ENCODE measurements at places on chromosomes 16 and 17.

- peak; percentile 83 for DNase-seq
These were observed 30.0 kb upstream of the RNF43 start for GRCh38 chr17:58447039-58447975.

DNA sequence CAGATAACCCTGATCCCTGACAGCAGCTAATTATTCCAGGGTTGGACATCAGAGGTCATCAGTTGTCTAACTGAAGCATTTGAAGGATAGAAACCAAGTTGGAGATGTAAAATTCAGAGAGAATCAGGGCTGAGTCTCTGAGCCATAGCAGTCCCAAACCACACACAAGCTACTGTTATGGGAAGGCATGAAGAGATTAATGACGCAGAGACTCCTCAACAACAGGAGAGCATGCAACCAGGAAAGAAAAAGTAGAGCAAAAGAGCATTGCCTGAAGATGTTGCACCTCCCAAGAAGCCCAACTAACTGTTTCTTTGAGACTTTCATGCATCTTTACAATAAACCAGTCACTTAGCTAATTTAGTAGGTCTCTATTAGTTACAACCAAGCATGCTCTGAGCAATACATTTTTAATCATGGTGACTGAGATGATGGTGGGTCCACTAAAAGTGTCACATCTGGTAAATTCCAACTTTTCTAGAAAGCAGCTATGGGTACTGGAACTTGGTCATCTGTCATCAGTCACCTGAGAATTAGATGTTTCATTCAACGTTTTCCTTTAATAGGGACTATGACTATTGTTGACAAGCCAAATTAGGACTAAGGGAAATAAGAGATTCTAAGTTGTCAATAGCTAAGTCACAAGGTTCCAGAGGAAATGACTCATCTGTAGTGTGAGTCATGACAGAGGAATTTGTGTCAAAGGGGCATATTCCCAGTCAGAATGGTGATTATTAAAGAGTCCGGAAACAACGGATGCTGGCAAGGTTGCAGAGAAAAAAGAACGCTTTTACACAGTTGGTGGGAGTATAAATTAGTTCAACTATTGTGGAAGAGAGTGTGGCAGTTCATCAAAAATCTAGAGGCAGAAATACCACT lies 239.8 kb downstream of the CHD9NB start:
- DNase-seq = no peak

- DNase-seq = no peak
These were observed 39.4 kb downstream of the XPO6 start for GRCh38 chr16:28172336-28172735.

DNA sequence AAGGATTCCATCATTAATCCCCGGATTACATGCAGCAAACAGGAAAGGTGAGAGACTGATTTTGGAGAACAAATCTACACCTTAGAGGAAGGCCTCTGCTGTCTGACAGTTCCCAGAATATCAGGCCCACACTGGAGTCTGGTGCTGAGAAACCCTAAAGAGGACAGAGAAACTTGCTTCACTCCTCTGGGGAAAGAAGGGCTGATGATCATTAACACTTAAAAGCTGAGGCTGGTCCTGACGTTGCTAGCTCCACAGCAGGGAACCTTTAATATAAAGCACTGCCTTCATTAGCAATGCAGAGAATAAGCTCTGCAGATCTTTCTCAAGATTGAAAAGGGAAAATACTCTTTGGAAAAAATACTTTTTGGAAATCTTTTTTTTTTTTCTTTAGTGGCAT lies 1472.4 kb upstream of the GOT2 start:
- DNase-seq = no peak

GRCh38 chr17:14301279-14302090 lies 604 bp downstream of the HS3ST3B1 start:
- no peak for DNase-seq

GRCh38 chr17:3048727-3049471 lies 14.5 kb downstream of the OR1D5 start:
- DNase-seq = peak; percentile 96

- DNase-seq = no peak
These were observed 186.5 kb upstream of the TNRC6C start for GRCh38 chr17:77771998-77772397.

DNA sequence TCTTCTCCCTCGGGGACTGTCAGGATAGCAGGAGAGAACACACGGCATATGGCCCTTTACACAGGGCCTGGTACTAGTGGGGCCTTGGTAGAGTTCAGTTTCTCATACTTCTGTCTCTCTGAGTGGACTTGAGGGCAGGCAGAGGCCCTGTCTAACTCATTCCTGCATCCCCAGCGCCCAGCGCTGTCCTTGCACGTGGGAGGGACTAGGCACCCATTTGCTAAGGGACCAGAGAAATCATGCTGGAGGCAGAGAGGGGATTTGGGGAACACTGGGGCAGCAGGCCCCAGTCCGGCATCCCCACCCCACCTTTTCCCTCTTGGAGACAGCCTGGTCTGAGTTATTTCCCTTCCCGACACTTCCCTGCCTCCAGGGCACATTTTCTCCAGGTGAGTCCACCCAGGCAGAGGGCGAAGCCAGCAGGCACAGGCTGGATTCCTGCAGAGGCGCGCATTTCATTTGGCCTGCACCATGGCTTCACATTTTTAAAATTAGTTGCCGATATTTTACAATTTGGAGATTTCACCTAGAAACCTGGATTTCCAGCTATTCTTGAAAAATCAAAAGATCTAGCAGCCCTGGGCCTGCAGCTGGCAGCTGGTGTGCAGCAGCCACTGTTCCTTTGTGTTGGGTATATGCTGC lies 9.7 kb upstream of the NKD1 start:
- DNase-seq = no peak

- no peak for DNase-seq
These were observed 419.6 kb downstream of the NPIPA7 start for GRCh38 chr16:16798504-16798903.

GRCh38 chr17:82297280-82297713 lies 20.1 kb downstream of the CD7 start:
- DNase-seq = no peak

- DNase-seq = no peak
These were observed 33.1 kb downstream of the SHISA6 start for GRCh38 chr17:11274106-11274505.

DNA sequence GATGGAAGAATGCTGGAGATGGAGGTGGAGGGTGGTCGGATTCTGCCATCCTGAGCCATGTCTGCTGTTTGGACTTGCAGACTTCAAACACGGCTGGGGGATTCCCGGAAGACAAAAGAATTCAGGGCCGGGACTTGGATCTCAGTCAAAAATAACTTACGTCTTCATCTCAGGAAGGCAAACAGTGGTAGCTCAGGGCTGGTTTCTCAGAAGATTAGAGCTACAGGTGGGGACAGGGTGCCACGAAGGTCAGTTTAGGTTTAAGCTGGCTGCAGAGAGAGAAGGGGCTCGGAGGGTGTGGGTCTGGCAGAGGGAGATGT lies 4.3 kb upstream of the RHBDL3 start:
- no peak for DNase-seq

GRCh38 chr17:76002100-76002499 lies 1.4 kb downstream of the CDK3 start:
- DNase-seq = no peak

GRCh38 chr17:49545007-49545660 lies 30.5 kb upstream of the NXPH3 start:
- DNase-seq = no peak

DNA sequence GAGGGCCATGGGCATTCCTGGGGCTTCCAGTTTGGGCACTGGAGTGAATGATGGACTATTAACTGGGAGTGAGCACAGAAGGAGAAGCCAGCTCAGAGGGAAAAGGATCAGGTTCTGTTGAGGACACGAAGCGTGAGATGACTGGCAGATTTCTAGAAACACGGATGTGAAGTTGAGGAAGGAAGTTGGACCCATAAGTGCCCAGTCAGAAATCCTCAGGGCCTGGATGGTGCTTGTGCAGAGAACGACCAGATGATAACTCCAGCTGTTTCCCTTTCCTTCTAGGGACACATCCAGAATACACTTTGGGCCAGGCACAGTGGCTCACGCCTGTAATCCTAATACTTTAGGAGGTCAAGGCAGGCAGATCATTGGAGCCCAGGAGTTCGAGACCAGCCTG lies 23.3 kb upstream of the ANKRD40CL start:
- DNase-seq = no peak

DNA sequence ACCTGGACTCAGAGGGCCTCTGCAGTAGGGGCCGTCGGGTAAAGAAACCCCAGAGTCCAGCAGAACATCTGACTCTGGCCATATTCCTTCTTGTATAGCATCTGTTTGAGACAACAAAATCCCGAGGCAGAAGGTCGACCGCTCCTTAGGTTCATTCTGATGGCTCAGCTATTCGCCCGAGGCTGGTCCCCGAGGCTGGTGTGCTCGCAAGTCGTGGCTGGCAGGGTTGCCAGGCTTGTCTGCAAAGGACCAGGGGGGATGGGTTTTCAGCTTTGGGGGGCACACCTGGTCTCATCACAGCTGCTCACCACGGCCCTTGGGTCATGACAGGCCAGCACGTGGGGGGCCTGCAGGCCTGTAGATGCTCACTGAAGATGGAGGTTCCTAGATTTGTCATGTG lies 119.1 kb downstream of the BANP start:
- DNase-seq = no peak

- DNase-seq = no peak
These were observed 143.3 kb downstream of the PITPNC1 start for GRCh38 chr17:67520252-67520906.

DNA sequence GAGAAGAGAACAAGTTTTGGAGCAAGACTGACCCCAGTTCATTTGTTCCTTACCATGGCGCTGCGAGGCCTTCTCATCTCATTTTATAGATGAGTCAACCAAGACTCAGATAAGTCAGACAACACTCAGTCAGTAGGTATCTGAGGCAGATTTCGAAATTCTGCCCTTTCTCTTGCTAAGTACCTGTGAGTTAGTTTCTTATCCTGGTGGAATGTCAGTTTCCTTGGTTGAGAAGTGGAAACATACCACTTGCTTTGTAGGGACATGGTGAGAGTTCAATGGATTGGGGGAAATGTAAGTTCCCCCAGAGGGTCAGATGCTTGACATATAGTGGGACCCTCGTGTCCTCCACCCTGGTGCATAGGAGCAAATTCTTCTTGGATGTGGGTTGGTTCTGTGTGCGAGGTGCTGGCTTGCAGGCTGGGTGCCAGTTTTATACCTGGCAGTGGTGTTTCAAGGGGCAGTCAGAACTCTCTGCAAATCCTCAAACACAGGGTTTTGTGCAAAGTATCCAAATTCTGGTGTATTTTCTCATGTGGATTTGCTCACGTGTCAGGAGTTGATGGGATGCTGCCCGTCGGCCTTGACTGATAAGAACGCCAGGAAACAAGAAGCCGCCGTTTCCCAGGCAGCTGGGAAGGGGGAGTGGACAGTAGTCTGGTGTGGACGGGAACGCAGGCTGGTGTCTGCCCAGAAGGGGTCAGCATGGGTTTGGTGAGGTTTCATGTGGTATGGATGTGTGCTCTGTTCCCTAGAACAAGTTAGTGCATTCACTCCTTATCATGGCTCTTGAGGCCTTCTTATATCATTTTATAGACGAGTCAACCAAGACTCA lies 61.1 kb upstream of the CIBAR2 start:
- DNase-seq = no peak
